ENCODE measurements at places on chromosomes 11 and 22.

DNA sequence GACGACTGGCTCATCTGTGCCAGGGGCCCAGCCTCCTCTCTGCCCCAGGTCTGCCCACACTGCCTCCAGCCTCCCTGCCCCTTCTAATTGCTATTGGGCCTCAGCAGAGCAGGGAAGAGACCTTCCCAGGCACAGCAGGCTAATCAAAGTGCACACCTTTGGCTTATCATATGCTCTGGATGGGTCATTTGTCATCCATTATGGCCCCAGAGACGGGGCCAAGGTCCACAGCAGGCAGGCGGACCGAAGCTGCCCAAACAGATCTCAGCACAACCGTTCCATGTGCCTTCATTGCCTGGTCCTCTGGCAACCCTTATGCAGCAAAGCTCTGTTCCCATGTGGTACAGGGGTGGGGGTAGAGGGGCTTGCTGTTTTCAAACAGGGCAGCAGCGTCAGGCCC, 66.6 kb downstream of the TP53I11 start:
- DNase-seq: no peak

DNA sequence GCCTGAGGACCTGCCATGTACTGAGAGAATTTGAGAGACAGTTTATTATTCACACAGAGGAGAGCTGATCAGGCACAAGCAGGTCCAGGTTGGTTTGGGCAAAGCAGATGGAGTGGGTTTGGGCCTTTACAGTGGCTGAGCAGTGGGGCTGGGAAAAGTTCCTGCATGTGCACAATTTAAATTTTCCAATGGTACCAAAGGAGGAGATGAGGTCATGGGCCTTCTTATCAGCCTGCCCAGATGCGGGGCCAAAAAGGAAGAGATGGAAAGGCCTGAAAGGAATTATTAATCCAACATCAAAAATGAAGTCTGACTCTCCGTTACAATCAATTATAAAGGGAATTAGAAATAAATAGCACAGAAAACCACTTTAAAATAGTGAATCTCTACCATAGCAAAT, 367.6 kb downstream of the TMEM135 start:
- DNase-seq: no peak

- no peak for DNase-seq
Observed at GRCh38 chr11:69335007-69335780, 41.2 kb downstream of the MYEOV start.

DNA sequence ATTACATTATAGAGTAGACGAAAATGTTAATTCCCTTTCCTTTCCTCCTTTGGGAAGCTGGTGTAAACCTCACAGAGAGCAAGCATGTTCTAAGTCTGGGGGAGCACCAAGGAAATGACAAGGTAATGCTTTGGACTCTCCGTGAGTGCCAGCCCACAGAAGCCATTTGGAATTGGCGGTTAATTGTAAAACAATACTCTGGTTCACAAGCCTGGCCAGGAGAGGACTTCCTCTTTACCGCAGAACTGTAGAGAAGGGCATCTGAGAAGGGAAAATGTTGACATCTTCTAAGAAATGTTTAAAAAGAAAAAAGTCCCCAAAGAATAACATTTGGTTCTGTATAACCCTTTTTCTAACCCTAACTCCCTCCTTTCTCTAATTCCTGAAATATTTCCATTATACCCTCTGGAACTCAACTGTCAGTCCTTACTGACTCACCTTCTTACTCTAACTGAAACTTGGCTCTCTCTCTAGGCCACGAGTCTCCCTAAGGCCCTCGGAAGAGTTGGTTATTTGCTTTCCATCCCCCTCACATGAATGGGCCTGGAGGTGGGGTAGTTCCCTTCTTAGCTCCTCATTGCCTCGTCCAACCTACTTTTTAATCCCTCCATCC, 379.8 kb downstream of the SOX6 start:
- no peak for DNase-seq

DNA sequence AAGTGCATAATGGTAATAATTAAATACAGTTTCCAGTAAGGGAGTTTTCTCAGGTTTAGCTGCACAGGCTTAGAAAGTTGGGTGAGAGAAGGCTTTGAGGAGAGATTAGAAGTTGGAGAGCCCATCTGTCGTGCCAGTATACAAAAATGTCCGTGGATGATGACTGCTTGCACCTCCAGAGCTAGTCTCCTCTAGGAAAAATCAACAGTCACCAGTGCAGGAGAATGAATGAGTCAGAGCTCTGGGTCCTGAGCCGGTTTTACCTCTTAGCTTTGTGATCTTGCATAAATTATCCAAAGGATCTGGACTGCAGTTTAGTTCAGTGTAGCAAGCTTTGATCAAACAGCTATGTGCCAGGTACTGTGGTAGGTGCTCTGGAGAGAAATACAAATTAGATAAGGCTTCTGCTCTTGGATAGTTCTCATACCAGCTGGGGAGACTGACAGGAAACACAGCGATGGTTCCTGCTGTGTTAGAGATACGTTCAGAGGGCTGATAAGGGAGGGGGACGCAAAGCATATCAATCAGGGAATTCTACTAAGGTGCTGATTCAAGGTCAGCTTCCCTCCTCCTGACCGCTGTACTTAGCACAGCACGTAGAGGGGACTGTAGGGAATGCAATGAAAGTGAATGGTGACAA, 125.9 kb downstream of the TEAD1 start:
- DNase-seq: no peak

GRCh38 chr22:24049978-24050377, 38.9 kb downstream of the CABIN1 start:
- no peak for DNase-seq

GRCh38 chr11:63942803-63943202, 4.0 kb downstream of the NAA40 start:
- no peak for DNase-seq

GRCh38 chr22:42177891-42178336, 47.3 kb upstream of the CYP2D6 start:
- DNase-seq: no peak

DNA sequence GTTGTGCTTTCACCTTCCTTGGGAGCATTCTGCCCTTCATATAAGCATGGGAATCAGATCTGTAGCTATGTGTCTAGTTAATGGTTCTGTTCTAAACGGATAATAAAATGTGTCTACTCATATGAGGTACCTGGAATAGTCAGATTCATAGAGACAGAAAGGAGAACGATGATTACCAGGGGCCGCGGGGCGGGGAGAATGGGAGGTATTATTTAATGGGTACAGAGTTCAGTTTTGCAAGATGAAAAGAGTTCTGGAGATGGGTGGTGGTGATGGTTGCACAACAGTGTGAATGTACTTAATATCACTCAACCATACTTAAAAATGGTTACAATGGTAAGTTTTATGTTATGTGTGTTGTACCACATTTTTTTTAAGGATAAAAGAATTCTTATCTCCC, 10.0 kb upstream of the ABCC8 start:
- DNase-seq: no peak

DNA sequence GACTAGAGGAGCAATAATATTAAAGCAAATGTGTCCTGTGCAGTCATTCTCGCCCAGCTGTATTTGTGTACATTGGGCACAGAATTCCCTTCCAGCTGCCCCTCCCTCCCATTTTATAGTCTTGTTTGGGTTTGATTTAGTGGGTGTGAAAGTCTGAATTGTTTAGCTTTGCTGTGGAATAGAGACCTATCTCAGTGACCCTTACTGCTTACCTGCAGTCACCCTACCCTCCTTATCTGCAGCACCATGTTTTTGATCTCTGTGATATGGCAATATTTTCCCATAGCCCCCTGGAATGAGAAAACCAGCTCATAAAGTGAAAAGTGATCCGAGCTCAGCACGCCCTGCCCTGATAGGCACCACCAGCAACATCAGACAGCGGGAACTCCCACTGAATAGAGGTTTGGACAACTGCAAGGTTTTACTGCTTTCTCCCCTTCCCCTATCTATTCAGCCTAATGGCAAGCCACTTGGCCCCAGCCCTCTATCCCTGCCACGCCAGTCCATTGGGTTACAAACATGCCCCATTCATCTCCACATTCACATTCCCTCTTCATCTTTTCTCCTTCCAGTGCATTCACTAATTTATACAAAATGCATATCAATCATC, 199.0 kb downstream of the ETS1 start:
- DNase-seq: no peak

- DNase-seq: no peak
Observed at GRCh38 chr11:2088746-2089535, 50.2 kb downstream of the IGF2 start.

DNA sequence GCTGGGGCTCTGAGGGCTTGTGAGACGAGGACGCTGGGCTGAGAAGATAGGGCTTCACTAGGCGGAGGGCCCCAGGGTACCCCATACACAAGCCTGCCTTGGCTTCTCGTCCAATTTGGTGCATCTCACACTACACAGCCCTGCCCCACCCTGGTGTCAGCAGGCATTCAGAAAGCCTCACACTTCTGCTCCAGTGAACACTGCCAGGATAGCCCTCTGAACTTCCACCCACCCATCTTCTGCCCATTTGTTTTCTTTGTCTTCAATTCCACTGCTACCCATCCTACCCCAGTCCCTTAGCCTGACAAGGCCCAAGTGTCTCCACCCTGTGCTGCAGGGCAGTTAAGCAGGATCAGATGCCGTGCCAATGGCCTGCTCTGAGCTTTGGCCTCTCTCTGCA, 1.9 kb upstream of the BUD13 start:
- DNase-seq: no peak

- DNase-seq: no peak
Observed at GRCh38 chr11:58429273-58429672, 1.4 kb upstream of the OR5B2 start.

DNA sequence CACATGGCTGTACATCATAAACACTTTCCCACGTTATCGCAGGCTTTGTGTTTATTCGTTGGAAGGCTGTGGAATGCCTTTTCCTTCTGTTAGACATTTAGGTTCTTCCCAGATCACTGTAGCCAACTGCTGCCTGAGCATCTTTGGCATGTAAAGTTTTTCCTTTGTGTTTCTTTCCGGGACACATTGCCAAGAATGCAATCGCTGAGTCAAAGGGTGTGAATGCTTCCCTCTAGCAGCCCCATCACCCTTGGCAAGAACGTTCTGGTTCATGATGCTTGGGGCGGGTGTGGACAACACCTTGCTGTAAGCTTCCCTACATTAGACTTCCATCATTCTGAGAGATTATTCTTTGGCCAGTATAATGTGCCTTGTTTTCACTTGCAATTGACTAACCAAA, 136.2 kb downstream of the OSBP2 start:
- DNase-seq: no peak

GRCh38 chr11:75896843-75897419, 81.9 kb downstream of the UVRAG start:
- no peak for DNase-seq

DNA sequence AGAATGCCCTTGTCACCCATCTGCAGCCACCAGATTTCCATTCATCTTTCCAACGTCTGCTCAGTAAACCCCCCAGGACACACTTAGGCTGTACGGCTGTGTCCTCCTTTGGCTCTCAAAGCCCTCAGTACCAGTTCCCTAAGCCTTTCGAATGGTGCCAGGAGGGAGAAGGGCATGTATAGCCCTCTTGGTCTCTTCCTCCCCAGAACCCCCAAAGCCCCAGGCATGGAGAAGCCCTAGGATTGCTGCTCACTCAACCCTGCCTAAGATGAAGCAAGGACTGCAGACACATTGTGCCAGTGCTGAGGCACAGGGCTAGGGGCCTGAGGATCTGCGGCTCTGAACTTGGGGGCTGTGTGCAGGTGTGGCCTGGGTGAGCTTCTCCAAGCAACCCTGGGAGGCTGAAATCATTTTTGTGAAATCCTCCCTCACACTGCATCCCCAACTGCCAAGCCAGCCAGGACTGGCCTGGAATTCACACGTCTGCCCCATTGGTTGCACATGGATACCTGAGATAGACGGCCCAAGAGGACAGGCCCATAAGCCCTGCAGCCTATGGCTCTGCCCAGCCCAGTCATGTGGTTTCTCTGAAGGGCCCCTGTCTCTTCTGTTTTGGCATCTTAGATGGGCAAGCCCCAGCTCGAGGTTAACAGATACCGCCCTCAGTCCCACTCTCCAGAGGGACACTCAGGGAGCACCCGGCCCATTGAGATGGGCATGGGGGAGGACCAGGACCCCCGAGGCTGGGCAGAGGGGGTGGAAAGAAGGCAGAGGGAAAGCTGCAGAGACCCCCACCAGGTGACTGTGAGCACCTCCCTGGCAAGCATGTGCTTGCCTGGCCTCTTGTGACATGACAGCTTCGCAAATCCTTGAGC, 34.0 kb downstream of the KCNQ1OT1 start:
- no peak for DNase-seq

- no peak for DNase-seq
Observed at GRCh38 chr11:96221244-96222070, 121.5 kb downstream of the MAML2 start.

DNA sequence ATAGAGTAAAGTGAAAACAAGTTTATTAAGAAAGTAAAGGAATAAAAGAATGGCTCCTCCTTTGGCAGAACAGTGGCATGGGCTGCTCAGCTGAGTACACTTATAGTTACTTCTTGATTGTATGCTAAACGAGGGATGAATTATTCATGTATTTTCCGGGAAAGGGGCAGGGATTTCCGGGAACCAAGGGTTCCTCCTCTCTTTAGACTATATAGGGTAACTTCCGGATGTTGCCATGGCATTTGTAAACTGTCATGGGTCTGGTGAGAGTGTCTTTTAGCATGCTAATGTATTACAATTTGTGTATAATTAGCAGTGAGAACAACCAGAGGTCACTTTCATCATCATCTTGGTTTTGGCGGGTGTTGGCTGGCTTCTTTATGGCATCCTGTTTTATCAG, 23.5 kb upstream of the SPTY2D1 start:
- DNase-seq: no peak

- no peak for DNase-seq
Observed at GRCh38 chr22:43698403-43698802, 113.7 kb downstream of the EFCAB6 start.
